Stimulated activated CD8-positive, alpha-beta memory T cell treated with anti-CD3 and anti-CD28 coated beads, Interleukin-4, amount 100 ng/mL, for 1 hour (primary cell): ENCODE measurements at places on chromosomes 1 and 21.

DNA sequence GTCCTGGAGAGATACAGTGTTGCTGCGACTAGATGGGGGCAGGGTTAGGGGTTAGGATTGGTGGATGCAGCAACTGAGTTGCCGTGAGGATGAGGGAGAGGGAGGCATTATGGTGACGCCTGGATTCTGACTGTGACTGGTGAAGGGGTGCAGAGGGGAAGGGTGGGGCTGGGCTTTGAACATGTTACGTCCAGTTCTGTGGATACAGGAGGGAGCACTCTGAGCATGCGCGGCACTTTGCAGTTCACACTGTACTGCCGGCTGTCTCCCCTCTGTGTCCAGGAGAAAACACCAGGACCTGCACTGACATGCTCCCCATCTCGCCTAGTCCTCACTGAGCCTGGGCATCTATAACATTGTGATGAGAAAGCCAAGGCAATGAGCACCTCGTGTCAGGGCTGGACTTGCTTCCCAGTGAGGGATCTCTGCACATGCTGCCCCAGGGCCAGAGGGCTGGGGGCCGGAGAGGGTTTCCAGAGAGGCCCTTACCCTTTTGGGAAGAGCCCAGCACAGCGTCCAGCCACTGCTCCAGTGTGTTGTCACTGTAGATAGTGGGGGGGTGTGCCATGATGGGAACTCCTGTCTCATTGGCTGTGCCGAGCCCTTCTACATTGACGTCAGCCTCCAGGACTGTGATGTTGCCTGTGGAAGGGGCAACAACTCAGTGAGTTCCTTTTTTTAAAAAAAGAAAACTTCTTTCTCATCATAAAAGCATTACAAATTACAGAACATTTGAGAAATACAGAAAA is 7.6 kb downstream of the FAM151A start:
- no peak for DNase-seq

GRCh38 chr1:42838482-42839190 is 7.8 kb upstream of the ZNF691 start:
- no peak for DNase-seq

DNA sequence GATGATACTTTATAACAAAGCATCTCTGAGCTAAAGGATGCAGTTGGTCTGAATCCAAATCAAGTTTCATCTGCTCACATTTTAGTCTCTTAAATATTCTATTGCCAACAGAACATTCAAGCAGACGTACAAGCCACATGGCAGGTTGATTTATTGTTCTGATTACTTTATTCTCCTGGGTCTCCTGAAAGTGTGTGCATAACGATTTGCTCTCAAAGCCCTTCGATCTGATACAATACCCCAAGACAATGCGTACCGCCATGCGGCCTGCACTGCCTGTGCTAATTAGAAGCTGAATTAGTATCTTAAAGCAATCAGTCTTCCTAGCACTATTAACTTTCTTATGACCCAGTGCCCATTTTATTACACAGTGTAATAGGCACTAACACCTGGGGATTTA is 56.9 kb downstream of the FHAD1 start:
- no peak for DNase-seq

- no peak for DNase-seq
These were observed 72.8 kb upstream of the KRTAP19-8 start for GRCh38 chr21:31111093-31111492.

DNA sequence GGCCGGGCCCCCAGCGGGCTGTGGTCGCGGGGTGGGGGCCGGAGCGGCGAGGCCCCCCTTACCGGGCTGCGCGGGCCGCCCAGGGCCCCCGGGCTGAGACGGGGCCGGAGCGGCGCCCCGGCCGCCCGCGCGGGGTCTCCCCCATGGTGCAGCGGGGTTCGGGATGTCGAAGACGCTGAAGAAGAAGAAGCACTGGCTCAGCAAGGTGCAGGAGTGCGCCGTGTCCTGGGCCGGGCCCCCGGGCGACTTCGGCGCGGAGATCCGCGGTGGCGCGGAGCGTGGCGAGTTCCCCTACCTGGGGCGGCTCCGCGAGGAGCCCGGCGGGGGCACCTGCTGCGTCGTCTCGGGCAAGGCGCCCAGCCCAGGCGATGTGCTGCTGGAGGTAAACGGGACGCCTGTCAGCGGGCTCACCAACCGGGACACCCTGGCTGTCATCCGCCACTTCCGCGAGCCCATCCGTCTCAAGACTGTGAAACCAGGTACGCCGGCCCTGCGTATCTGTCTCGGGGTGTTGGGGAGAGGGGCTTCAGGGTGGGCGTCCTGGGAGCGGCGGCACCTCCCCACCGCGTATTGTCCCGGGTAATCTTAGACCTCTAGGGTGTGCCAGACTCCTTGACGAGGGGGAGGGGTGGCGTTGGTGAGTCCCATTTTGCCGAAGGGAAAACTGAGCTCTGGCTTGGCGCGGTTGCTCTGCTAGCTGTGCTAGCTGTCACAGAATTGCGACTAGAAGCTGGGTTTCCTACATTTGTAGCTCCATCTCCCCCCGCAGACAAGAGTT is 745 bp downstream of the MAGI3 start:
- DNase-seq: no peak

DNA sequence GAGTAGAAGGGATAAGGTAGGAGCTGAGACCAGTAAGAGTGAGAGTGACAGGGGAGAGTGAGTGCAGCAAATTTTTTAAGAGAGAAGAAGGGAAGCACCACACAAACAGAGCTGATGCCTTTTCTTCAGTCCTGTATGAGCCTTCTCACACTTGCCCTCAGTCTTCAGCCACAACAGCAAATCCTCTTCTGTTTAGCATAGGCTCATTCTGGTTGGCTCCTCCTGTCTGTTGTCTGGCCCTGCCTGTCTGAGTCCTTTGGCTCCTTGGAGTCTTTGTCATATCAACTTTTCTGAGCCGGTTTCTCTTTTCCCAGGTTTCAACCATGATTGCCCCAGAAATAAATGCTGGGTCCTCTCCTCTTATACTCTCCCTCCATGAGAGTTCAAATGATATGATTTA is 12.7 kb upstream of the CASQ1 start:
- DNase-seq: no peak

DNA sequence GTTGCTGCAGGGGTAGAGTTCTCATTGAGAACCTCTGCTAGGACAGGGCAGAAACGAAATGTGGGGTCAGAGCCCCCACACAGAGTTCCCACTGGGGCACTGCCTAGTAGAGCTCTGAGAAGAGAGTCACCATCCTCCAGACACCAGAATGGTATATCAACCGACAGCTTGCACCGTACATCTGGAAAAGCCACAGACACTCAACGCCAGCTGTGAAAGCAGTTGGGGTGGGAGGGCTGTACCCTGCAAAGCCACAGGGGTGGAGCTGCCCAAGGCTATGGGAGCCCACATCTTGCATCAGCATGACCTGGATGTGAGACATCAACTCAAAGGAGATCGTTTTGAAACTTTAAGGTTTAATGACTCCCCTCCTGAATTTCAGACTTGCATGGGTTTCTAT is 284.0 kb upstream of the DEPDC1 start:
- DNase-seq: no peak

GRCh38 chr1:3027611-3028371 is 6.5 kb downstream of the ACTRT2 start:
- no peak for DNase-seq

GRCh38 chr1:218692808-218693207 is 347.7 kb downstream of the TGFB2 start:
- no peak for DNase-seq

GRCh38 chr21:38958940-38959691 is 153.4 kb downstream of the ETS2 start:
- DNase-seq: no peak

DNA sequence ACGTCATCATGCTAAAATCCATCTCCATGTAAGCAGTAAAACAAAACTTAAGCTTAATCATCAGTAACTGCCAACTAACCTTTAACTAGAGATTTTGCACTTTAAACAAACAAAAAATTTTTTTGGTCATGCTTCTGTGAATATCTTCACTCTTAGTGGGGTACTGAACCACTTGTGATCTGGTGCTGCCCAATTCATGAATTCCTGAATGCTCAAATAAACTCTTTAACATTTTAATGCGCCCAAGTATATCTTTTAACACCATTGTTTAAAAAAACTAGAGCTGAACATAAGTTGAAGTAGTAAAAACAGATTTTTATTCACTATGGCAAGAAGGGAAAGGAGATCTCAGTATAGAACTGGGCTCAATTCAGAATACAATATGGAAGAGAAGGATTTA is 196.9 kb upstream of the USP24 start:
- DNase-seq: no peak

DNA sequence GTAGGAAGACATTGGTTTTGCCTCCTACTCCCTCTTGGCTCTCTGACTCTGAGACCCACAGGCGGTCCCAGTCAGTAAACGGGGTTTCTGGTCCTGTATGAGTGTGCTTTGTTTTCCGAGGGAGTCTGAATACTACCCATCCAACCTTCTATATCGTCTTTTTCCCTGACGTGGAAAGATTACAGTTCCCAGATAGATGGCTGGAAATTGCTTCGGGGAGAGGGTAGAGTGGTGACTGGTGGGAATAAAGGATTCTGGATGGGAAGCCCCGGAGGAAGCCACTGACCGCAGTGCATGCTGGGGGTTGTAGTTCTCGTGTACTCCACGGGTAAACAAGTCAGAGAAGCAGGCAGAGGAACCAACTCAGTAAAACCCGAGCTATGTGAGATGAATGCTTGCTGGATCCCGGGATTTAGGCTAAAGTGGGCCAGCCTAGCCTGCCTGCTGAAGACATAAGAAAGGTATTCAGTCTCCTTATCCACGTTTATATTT is 66.2 kb upstream of the IRF2BP2 start:
- peak; percentile 14 for DNase-seq
